ENCODE measurements at places on chromosomes 5 and 9. TPM values are rescaled to one million over a fixed set of nuclear protein-coding genes. Genes with fewer than 3 reads are reported as not detected.

The LCN1 gene
- total RNA-seq = not detected

The PCDHB12 gene
- total RNA-seq = 6.6 TPM

The PCDHGA2 gene
- 13.5 TPM for total RNA-seq

The HSPB3 gene
- total RNA-seq = not detected

The SLC28A3 gene
- 0.27 TPM for total RNA-seq

The CCL21 gene
- not detected for total RNA-seq

The PTPN3 gene
- total RNA-seq = 1.0 TPM

DNA sequence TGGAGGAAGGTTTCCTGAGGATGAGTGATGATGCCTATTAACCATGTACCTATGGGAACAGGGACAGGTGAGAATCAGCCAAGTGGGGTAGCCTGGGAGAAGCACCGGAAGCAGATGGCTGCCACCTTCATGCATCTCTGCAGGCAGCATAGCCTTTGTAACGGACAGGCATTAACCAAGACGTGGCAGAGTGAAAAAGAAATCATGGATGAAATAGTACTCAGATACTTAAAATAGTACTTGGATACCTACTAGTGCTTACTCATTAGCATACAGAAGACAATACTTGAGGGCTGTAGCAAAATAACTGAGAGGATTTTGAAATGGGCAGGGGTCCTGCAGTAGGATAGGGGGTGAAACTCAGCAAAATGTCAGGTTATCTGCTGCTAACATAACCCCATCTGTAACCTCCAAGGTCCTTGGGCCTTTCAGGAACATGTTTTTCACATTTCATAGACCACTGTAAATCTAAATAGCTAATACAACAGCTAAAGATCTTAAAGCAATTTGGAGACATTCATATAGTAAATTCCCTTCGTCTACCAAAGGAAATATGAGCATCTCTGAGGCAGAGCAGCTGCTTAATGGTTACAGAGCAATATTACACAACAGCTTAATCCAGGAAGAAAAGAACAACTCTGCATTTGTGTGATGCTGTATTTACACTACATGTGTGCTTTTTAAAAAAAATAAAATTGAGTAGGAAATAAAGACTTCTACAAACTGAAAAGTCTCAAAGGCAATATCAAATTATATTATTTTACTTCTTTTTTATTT lies 154.3 kb downstream of the NFIB start:
- DNase-seq = no peak

GRCh38 chr5:7714697-7715096 lies 136.2 kb downstream of the CFAP90 start:
- DNase-seq = no peak

- no peak for DNase-seq
Measured at GRCh38 chr5:36270175-36270574, 28.4 kb upstream of the NADK2 start.

DNA sequence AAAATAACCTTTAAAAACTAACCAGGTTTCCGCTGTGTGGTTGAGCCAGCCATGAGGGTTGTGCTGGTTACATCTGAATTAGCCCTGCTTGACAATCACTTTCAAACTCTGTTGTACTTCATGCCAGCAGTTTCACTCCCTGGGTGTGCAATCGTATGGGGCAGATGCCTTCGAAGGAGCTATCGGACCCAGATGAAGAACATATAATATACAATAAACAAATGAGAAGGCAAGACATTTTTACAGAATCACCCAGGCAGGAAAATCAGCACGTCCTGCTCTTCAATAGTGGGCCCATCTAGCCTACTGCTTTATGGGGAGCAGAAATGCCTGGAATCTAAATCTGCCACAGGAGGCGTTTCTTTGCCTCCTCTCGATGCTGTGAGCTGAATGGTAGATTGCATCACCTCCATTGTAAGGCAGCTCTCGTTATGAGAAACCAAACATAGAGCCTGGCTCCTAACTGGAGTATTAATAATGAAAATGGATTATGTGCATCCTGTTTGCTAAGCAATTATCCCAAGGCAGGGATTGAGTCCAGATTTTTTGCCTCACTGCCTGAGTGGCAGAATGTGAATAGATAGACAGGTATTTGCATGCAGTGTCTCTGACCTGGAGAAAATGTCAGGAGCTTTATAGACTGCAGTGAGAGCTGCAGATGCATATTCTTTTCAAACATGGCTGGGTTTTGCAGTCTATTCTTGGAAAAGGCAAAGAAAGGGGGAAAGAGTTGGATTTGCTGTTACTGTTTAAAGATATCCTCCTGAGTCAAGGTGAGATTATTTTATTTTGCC lies 143.3 kb upstream of the SMARCA2 start:
- no peak for DNase-seq

- no peak for DNase-seq
Measured at GRCh38 chr9:16825971-16826625, 44.4 kb downstream of the BNC2 start.

DNA sequence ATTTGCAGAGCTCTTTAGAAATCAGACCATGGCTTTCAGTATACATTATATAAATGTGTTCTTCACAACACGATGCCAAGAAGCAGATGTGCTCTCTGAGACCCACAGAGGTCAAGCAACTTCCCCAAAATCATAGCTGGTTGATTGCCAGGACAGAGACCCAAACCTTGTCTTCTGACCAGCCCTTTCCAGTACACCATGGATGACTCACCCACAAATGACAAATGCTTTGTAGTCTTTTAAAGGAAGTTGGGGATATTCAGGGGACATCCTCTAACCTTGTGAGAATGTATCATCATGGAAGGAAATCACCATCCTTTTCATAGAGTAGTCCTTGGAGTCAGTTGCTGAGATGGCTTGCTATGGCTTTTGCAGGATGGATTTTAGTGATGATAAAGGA lies 30.1 kb downstream of the ZNF462 start:
- no peak for DNase-seq

GRCh38 chr5:181211208-181211607 lies 6.2 kb upstream of the TRIM7 start:
- DNase-seq = no peak

DNA sequence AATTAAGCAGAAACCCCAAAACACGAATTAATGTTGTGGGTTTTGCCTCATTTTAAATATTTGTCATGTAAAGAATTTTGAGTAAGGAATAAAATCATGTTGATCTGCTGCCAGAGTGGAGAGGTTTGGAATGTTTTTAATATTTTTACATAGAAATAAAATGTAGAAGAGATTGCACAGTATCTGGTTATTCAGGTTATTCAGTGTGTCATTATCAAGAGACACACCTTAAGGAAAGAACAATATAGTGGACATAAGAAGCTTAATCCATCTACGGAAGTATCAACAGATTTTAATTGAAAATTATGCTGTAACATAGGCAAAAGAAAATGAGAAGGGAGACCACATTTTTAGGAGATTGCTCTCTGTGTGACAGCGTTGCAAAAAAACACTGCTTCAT lies 410.4 kb downstream of the MED10 start:
- DNase-seq = no peak

- DNase-seq = no peak
Measured at GRCh38 chr5:167217097-167217743, 1074.2 kb upstream of the WWC1 start.

DNA sequence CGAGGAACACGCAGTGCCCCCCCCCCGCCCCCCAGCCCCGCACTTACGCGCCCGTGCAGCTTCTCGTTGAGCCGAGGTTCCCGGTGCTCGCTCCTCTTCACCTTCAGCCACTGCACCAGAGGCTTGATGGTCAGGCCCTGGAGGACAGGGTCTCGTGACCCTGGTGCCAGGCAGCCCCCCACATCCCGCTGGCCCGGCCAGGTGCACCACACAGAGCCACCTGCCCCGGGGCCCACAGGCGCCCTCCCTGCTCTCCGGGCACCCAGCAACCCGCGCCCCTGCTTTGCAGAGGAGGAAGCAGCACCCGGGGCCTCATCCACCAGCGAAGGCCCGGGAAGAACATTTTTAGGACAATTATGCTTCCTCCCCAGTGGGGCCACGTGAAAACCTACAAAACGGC lies 39.0 kb downstream of the EXOC3 start:
- DNase-seq = no peak

DNA sequence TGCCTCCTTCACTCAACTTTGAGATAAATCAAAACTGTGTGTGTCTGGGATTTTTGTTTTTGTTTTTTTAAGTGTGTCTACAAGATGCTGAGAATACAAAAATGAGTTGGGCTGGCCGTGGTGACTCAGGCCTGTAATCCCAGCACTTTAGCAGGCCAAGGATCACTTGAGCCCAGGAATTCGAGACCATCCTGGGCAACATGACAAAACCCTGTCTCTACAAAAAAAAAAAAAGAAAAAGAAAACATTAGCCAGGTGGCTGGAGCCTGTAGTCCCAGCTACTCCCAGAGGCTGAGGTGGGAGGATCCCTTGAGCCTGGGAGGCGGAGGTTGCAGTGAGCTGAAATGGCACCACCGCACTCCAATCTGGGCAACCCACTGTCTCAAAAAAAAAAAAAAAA lies 21.0 kb downstream of the HNRNPK start:
- DNase-seq = no peak

DNA sequence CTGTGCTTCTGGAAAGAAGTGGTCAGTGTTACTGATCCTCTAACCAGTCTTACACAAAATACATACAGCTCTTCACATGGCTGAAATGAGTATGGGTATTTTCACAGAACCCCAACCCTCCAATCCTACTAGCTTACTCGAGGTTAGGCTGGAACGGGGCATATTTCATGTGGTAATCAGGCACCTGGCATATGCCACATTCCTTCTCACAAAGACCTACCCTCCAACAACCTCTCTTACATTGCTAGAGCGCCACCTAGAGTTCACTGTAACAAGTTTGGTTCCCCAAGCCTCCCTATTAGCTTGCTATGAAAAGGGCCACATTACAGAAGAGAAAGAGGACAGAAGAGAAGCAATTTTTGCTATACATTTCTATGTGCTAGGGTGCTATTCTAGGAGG lies 597.3 kb downstream of the PRELID2 start:
- no peak for DNase-seq

- no peak for DNase-seq
Measured at GRCh38 chr5:172455087-172455381, 709 bp upstream of the SH3PXD2B start.

DNA sequence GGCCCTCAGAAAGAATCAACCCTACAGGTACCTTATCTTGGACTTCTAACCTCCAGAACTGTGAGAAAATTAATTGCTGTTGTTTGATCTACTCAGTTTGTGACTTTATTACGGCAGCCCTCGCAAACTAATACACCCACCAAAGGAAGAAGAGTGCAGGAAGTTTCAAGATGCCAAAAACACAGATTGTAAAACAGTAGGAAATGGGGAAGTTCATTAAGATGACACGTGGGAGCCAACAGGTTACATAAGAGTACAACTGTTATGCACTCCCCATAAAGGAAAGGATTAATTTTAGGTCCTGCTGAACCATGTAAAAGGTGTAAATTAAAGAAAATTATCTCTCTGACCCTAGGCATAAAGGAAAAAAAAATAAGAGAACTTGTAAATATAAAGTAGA lies 294.3 kb downstream of the EPB41L4A start:
- no peak for DNase-seq

DNA sequence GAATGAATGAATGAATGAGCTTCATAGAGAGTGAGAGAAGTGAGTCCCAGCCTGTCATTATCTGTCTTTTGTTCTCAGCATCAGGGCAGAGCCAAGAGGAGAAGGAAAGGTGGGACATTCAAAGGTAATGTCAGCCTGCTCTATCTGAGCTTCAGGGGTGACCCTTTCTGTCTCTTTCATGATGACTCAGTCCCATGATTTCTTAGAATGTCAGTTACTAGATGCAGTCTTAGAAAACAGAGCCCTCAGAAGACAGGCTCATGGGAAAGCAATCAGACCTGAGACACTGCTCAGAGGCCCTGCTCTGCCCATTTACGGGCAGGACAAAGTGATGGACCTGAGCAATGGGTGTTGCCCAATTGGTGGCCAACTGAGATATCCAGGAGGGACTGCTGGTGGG lies 1.1 kb downstream of the SPATA31D1 start:
- no peak for DNase-seq

DNA sequence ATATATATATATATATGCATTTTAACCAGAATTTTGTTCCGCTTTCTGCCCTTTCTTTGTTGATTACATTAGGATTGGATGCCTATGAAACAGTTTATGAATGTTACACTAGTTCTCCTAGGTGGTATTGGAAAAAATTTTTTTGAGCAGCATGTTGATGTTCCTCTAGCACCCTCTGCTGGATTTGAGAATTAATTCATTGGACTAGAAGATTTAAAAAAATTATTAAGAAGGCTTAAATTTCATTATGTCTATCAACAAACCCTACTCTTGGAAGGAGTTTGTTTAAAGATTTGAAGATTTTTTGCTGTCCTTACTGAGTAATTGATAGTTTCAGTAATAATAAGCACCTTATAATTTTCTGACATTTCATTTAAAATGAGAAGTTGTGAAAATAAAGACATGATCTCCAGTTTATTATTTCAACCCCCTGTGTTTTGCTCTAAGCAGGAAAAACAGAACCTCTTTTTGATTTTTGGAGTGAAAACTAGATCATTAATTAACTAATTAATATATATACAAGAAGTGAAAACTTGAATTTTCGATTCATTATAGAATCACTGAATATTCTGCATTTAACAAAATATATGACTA lies 89.6 kb downstream of the CCDC171 start:
- DNase-seq = no peak

GRCh38 chr9:79603222-79603920 lies 31.6 kb downstream of the TLE4 start:
- no peak for DNase-seq

GRCh38 chr9:77291714-77292113 lies 114.4 kb downstream of the VPS13A start:
- no peak for DNase-seq

DNA sequence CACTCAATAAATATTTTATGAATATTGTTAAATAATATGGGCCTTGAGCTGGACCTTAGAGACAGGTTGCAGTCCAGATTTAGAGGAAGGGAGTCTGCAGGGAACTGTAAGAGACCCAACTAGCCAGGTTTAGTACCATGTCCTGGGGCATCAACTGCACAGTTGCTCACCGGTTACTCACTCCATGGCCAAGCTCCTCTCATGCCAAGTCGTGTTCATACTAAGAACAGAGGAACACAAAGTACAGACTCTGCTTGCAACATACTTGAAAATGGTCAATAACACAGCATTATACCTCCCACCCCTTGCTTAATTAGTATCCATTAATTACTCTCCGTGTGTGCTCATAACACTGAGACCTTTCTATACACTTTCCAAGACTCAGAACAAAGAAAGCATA lies 317.6 kb upstream of the PIK3R1 start:
- DNase-seq = no peak

- DNase-seq = no peak
Measured at GRCh38 chr5:11128021-11128420, 367.0 kb upstream of the DAP start.

DNA sequence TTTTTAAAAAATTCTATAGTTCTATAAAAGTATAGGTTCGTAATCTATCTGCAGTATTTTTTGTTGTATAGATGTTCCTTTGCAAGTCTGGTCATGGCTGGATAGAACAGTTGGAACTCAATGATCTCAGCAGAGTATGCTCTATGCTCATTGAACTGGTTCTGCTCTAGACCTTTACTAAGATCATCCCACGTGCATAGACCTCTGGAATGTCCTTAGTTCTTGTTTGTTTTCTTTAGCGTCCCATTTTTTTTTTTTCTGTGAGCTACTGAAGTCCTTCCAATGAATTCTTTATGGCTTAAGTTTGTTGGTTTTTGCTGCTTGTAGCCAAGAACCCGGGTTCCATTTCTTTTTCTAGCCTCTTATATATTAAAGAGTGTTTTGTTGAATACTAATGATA lies 3.5 kb downstream of the TMEM38B start:
- DNase-seq = no peak

GRCh38 chr9:14362175-14362574 lies 48.2 kb upstream of the NFIB start:
- DNase-seq = no peak

Data from sciatic nerve (tissue), 2 donors.